ENCODE measurements at places on chromosomes 7 and 10.
A peak's percentile ranks its signal among the peaks of the same experiment; 100 is the strongest.

DNA sequence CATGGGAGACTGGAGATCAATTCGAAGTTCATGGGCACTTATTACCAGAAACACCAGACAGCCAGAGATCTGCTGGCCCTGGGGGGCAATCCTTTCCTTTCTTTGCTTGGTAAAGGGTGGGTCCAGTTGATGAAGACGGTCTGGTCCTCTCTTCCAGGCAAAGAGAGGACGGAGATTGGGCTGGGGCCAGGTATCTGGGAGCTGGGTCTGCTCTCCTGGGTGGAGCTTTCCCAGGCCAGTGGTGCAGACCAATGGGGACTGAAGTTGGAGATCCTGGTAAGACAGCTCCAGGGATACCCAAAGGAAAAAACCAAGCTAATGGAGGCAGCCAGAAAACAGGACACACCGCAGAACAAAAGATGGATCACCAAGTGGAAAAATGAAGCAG, 18.3 kb downstream of the NOD1 start:
- no peak for DNase-seq

DNA sequence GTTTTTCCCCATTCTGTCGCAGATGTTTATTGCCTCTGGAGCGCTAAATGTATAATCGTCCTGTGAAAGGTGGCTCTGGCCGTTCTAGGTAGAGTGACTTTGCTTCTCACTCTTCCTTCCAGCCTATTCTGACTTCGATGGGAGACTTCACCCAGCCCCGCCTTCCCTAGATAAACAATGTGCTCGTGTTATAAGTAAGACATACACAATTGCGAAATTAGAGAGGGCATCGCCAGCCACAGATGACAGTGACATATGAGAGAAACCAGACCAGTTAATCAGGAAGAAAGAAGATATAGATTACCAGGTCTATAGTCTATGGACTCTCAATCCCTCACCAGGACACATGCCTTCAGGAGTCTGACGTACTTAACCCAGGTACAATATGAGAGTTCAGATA, 1050.5 kb upstream of the AUTS2 start:
- peak; percentile 3 for DNase-seq

- no peak for DNase-seq
These were observed 248.5 kb downstream of the SDK1 start for GRCh38 chr7:3549601-3550000.

GRCh38 chr7:127187740-127188139, 65.0 kb downstream of the GRM8 start:
- no peak for DNase-seq

DNA sequence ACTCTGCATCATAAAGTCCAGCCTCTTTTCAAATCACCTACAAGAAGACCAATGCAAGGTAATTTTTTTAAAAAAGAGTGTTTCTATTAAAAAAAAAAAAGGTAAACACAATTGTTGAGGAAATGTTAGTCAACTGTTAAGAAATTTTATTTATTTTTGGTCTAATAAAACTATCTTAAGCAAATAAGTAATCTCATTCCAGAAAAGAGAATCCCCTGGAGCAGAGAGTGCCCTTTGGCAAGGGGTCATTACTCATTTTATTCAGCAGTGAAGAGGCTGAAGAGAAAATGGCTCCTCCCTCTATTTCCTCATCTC, 63.4 kb upstream of the GSDME start:
- DNase-seq, result no peak

DNA sequence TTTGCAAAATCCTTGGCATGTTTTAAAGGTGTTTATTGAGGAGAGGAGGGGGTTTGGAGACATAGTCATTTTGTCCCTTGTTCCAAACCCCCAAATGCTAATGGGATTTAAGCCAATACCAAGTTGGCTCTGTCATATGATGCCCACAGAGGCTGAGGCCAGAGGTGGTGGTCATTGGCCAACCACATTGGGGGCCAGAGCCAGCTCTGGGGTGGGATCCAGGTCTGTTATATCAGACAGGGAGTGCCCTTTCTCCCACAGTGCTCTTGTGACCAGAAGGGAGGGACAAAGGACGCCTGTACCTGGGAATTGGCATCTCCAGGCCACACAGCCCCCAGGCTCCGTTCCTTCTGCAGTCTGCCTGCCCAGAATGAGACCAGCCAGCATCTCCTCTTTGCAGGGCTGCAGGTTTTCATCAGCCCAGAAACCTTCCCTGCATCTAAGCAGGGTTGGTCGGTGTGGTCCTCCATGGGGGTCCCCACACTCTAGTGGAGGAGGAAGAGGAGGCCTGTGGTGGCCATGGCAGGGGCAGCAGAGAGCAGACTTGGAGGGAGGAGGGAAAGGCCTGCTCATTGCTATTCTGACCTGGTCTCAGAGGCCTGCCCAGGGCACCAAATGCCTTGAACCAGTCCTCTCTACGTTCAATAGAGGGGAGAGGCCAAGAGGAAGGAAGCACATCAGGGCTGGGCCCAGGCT, 17.9 kb downstream of the ADCYAP1R1 start:
- no peak for DNase-seq

- no peak for DNase-seq
These were observed 1.2 kb downstream of the PDIA4 start for GRCh38 chr7:149027055-149027454.

GRCh38 chr10:122391875-122392274, 17.4 kb downstream of the PLEKHA1 start:
- DNase-seq, result no peak

DNA sequence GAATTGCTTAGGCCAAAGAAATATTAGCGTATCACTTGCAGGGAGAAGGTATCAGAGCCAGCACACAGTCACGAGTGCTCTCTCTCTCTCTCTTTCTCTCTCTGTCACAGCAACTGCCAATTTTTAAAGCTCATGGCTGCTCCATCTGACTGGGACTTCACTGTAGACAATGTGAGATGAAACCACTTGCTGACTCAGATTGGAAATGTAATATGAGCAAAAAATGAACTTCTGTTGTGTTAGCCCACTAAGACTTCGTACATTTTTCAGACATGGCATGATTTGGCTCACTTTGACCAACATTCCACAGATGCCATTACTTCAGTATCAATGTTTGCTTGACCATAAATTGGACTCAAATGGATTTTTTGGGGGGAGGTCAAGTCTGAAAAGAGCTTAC, 68.1 kb downstream of the DGKB start:
- DNase-seq, result peak; percentile 27

- DNase-seq, result no peak
These were observed 342.7 kb downstream of the LRMDA start for GRCh38 chr10:75773813-75774782.

- peak; percentile 79 for DNase-seq
These were observed 54.6 kb downstream of the EEPD1 start for GRCh38 chr7:36207451-36208291.

All from urothelium cell line (cell line).